Upper lobe of left lung (tissue), 6 donors: ENCODE measurements at places on chromosomes 5 and 9.

- H3K4me1 ChIP-seq = no peaks in the 10 kb centered on the region
- DNase-seq = no peak
- H3K27ac ChIP-seq = no peak overlapping the region
- no peaks in the 10 kb centered on the region for H3K36me3 ChIP-seq
- no peaks in the 10 kb centered on the region for H3K27me3 ChIP-seq
- H3K4me3 ChIP-seq = no peak overlapping the region
Observed at GRCh38 chr9:90778746-90779145, 22.9 kb upstream of the SYK start.

- DNase-seq = no peak
- no peak overlapping the region for H3K27ac ChIP-seq
- H3K4me3 ChIP-seq = no peak overlapping the region
- H3K36me3 ChIP-seq = no peaks in the 10 kb centered on the region
- H3K4me1 ChIP-seq = no peaks in the 10 kb centered on the region
Observed at GRCh38 chr9:114434878-114435311, 47.1 kb upstream of the AKNA start.

- no peak for DNase-seq
- no peak overlapping the region for H3K4me3 ChIP-seq
- no peak overlapping the region for H3K27ac ChIP-seq
- H3K4me1 ChIP-seq = peaks cover 9% of the 10 kb centered on the region
- H3K36me3 ChIP-seq = no peaks in the 10 kb centered on the region
Observed at GRCh38 chr5:136058039-136058971, 29.5 kb downstream of the TGFBI start.

GRCh38 chr9:102518324-102518723, 476.8 kb upstream of the CYLC2 start:
- H3K27me3 ChIP-seq = no peaks in the 10 kb centered on the region
- no peak overlapping the region for H3K4me3 ChIP-seq
- DNase-seq = no peak
- H3K4me1 ChIP-seq = no peaks in the 10 kb centered on the region
- no peaks in the 10 kb centered on the region for H3K36me3 ChIP-seq
- no peak overlapping the region for H3K27ac ChIP-seq

- no peak overlapping the region for H3K27ac ChIP-seq
- no peaks in the 10 kb centered on the region for H3K27me3 ChIP-seq
- H3K4me3 ChIP-seq = no peak overlapping the region
- no peak for DNase-seq
- no peaks in the 10 kb centered on the region for H3K36me3 ChIP-seq
Observed at GRCh38 chr5:168822745-168823281, 243.6 kb upstream of the PANK3 start.

GRCh38 chr5:78659114-78659513, 10.5 kb upstream of the LHFPL2 start:
- H3K27me3 ChIP-seq = no peaks in the 10 kb centered on the region
- no peak overlapping the region for H3K27ac ChIP-seq
- DNase-seq = no peak

GRCh38 chr5:159034083-159034824, 65.5 kb downstream of the EBF1 start:
- peaks cover 17% of the 10 kb centered on the region for H3K4me1 ChIP-seq
- H3K4me3 ChIP-seq = no peak overlapping the region
- no peak for DNase-seq
- H3K27ac ChIP-seq = no peak overlapping the region
- H3K27me3 ChIP-seq = no peaks in the 10 kb centered on the region
- H3K36me3 ChIP-seq = no peaks in the 10 kb centered on the region

- H3K27ac ChIP-seq = no peak overlapping the region
- no peak for DNase-seq
- no peaks in the 10 kb centered on the region for H3K36me3 ChIP-seq
- no peaks in the 10 kb centered on the region for H3K4me1 ChIP-seq
- H3K27me3 ChIP-seq = no peaks in the 10 kb centered on the region
- no peak overlapping the region for H3K4me3 ChIP-seq
Observed at GRCh38 chr5:114726131-114726530, 364.3 kb downstream of the KCNN2 start.

DNA sequence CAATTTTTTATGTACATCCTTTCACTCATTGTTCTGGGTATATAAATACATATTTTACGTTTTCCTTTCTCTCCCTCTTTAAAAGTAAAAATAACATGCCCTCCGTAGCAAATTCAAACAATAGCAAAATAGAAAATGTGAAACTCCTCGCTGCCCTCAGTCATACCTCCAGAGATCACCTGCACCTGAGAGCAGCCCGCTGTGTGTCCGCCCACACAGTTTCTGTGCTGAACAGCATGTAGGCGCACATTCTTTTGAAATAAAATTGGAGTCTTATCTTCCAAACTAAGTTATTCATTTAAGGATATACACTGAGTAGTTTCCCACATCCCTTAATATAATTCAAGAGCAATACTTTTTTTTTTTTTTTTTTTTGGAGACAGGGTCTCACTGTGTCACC, 255.7 kb downstream of the AOPEP start:
- H3K4me3 ChIP-seq = no peak overlapping the region
- H3K27ac ChIP-seq = no peak overlapping the region
- no peaks in the 10 kb centered on the region for H3K4me1 ChIP-seq
- H3K36me3 ChIP-seq = no peaks in the 10 kb centered on the region

- peak overlapping the region; percentile 63 for H3K4me3 ChIP-seq
- peak overlapping the region; percentile 91 for H3K27ac ChIP-seq
- no peaks in the 10 kb centered on the region for H3K36me3 ChIP-seq
- no peak for DNase-seq
Observed at GRCh38 chr5:1593903-1594356, 70.2 kb upstream of the LPCAT1 start.

DNA sequence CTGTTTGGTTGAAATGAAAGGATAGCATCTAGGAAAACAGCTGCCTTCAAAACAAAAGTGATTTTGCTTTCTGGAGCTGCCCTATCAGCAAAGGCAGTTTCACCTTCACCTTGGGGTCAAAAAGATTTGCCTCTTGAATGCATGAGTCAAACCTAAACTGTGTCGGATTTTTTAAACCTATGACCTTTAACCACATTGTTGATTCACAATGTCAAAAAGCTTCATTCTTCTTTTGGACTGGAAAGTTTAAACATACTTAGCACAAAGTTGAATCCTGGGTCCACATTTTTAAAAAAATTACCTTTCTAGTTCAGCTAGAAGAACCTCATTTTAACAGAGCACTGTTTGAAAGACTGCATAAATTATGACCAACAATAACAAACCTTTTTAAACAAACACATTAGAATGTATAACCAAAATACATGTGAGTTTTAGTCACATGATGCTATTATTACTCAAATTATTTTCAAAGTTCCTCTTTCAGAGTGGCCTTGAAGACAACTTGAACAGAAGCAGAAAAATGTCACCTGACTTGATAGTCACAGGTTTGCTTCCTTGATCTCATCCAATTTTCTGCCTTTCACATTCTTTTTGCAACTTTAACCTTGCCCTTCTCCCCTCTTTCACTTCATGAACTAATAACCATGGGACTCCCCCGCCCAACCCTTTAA, 109.7 kb upstream of the LHFPL2 start:
- no peak overlapping the region for H3K27ac ChIP-seq
- DNase-seq = no peak
- no peaks in the 10 kb centered on the region for H3K36me3 ChIP-seq
- no peaks in the 10 kb centered on the region for H3K4me1 ChIP-seq

- peaks cover 20% of the 10 kb centered on the region for H3K4me1 ChIP-seq
- peak overlapping the region; percentile 95 for H3K27ac ChIP-seq
- no peak for DNase-seq
- no peaks in the 10 kb centered on the region for H3K27me3 ChIP-seq
- H3K4me3 ChIP-seq = peak overlapping the region; percentile 98
Observed at GRCh38 chr5:108749128-108749861, 1.6 kb downstream of the FER start.

DNA sequence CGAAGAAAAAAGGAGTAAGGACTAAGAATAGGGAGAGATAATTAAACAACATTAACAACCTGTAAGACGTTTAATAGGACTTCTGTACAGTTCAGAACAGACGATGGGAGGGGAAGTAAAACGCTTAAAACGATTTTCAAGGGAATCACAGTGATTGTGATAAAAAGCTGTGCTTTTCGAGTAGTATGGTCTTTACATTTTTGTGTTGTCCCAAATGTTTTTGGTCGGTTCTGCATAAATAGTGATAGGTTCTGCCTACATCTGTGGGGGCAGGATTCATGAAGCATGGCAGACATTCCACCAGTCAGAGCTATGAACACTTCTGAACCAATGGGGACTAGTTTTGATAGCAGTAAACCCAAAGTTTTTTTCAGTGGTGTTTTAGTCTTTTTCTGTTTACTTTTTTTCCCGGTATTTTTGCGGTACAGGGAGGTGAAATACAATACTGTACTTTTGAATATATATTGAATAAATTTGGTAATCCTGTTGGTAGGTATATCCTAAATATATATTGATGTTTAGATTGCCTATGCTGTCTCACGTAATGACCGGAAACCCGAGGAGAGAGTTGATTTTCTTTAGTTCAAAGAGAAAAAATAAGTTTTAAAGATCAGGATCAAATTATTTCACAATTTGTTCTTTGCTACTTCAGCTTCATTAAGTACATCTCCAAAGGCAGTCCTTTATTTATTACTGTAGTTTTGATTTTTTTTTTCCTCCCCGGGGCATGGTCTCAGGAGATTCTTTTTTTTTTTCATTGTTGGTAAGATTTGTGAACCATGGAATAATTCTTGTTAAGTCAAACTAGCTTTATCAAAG, 1.3 kb downstream of the ERBIN start:
- no peaks in the 10 kb centered on the region for H3K27me3 ChIP-seq
- peaks cover 28% of the 10 kb centered on the region for H3K4me1 ChIP-seq
- H3K27ac ChIP-seq = peak overlapping the region; percentile 100
- H3K4me3 ChIP-seq = peak overlapping the region; percentile 59
